Activated CD4-positive, alpha-beta T cell treated with anti-CD3 and anti-CD28 coated beads, Interleukin-2, amount 50 U/mL, for 4 hours (primary cell): ENCODE measurements at places on chromosomes 5 and 9.
A peak's percentile ranks its signal among the peaks of the same experiment; 100 is the strongest.

DNA sequence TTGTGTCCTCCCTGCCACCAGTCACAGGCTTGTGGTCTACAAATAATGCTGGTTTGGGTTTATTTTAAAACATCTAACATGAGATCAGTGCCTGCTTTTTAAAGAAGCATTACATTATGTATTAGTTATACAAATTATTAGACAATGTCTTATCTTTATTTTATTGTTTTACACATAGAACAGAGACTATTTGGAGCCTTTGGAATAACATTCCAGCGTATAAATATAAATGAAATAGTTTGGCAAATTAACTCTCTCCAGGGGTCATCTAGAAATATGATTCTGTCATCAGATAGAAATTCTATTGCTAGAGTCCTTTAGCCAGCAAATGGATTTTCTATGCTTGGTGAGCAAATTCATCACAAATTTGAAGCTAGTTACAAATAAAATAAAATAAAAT, 22.4 kb downstream of the MAP1B start:
- no peak for DNase-seq

DNA sequence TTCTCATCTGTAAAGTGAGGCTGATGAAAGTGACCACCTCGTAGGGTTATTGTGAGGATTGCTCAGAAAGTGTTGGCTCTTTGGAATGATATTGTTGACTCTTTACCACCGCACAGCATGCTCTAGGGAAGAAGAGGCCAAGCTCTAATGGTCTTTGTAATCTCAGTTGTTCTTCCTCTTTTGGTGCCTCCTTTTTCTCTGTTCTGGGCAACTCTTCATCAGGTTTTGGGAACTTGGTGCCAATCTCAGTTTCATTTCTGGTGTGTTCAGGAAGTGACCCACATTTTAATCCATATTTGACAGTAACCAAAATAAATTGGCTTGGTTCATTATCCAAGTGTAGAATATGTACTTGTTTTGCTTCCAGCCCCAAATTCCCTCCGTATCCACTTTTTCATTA, 25.1 kb downstream of the ARHGAP26 start:
- DNase-seq, result no peak

DNA sequence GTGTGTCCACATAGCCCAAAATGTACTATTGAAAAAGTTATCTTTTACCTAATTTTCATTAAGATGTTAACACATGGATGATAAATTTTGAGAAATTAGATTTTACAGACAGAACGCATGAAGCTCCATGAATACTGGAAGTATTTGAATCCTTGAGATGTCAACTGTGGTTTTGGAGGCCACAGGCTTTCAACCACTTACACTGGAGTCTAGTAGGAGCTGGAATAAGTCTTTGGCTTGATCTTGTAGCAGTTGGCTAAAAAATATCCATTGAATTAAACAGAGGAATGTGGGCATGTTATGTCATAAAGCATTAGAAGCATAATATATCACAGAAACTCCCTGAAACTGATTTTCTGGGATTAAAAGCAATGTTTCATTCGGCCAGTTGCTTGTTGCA, 52.9 kb downstream of the CAMK4 start:
- DNase-seq, result no peak

GRCh38 chr5:158023266-158023665, 164.3 kb upstream of the CLINT1 start:
- no peak for DNase-seq

DNA sequence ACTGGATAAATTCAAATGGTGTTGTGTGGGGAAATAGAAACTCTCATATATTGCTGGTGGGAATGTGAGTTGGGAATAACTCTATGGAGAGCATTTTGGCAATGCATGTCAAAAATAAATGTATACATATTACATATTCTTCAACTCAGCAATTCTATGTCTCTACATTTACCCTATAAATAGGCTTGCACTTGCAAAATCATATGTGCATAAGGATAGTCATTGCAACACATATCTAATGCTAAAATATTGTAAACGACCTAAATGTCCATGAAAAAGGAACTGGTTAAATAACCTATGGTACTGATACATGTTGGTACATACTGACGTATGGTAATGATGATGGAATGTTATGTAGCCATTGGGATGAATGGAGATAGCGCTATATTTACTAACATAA, 94.5 kb upstream of the CHD1 start:
- no peak for DNase-seq

DNA sequence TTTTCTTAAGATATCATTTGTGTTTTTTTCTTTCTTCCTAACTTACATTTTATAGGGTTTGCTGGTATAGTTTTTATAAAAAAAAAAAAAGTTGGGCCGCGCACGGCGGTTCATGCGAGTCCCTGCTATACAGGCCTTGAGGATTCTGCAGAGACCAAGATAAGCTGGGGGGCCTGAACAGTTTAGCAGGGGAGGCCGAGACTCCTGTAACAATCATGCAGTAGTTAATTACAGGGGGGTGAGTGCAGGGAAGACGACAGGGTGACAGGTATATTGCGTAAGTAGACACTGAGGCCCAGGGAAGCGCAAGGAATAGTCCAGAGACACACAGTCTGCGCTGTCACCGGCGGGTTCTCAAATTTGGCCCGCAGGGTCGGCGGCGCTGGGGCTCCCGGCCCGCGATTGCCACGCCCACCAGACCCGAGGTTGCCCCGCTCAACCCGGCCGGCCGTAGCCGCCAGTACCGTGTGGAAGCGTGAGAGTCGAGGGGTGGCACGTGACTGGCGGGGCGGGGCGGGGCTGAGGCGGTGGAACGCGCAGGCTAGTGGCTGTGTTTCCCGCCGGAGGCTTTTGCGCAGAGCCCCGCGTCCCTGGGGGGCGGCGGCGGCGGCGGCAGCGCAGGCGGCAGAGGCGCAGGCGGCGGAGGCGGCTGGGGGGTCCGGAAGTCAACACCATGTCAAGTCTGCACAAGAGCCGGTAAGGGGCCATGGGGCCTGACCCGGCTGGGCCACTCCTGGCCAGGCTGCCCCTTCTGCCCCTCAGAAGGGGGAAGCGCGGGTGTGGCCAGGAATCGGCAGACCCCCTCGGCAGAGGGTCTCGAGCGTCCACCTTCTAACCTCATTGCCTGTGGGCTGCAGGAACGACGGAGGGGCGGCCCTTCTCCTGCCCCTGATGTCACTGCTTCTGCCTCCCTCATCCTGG, at the start of gene TBC1D13:
Gene TBC1D13 (plus strand): TSS at position 573 of the 921 bp plus-strand sequence. CDS start 101 bp downstream, at position 674.
- peak; percentile 86 for DNase-seq

- DNase-seq, result no peak
Observed at GRCh38 chr5:130501151-130501865, 597.0 kb downstream of the CHSY3 start.

- no peak for DNase-seq
Observed at GRCh38 chr5:150394912-150395687, 17.6 kb downstream of the CD74 start.

- DNase-seq, result no peak
Observed at GRCh38 chr5:113255105-113255504, 179.7 kb downstream of the TSSK1B start.

- DNase-seq, result no peak
Observed at GRCh38 chr5:138408023-138408422, 30.8 kb upstream of the REEP2 start.

GRCh38 chr5:107389775-107390148, 281.0 kb downstream of the EFNA5 start:
- no peak for DNase-seq

DNA sequence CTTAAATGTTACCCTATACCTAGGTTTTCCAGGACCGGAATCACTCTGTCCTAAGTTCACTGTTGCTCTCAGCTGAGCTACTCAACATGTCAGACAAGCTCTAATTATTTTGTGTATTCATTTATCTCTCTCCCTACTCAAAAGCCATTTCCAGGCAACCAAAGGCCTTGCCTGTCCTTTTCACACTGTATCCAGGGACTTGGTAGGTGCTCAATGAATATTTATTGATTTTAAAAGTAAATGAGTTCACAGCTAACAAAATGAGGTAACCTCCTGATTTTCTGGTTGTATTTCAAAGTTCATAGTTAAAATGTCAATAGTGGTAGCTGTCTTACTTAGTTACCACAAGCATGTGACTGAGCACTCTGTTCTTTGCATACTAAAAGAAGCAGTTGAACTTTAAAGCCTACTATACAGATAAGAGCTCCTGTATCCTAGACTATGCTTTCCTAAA, 522.2 kb downstream of the ACTL7B start:
- DNase-seq, result no peak

- no peak for DNase-seq
Observed at GRCh38 chr5:152332716-152333460, 72.2 kb downstream of the NMUR2 start.

DNA sequence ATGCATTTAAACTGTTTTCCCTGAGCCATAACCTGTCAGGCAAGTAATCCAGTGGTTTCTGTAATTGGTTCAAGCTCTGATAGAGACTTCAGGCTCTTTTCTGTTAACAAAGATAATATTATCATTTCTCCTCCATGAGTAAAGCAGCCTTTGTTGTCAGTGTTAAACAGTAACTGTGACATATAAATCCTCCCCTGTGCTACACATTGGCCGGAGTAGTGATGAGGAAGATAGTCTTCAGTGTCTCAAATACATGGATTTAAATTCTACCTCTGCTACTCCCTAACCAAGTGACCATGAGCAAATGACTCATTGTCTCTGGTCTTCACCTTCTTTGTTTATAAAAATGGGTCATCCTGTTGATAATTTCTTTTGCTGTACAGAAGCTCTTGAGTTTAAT, 615.5 kb upstream of the CHD1 start:
- DNase-seq, result no peak

DNA sequence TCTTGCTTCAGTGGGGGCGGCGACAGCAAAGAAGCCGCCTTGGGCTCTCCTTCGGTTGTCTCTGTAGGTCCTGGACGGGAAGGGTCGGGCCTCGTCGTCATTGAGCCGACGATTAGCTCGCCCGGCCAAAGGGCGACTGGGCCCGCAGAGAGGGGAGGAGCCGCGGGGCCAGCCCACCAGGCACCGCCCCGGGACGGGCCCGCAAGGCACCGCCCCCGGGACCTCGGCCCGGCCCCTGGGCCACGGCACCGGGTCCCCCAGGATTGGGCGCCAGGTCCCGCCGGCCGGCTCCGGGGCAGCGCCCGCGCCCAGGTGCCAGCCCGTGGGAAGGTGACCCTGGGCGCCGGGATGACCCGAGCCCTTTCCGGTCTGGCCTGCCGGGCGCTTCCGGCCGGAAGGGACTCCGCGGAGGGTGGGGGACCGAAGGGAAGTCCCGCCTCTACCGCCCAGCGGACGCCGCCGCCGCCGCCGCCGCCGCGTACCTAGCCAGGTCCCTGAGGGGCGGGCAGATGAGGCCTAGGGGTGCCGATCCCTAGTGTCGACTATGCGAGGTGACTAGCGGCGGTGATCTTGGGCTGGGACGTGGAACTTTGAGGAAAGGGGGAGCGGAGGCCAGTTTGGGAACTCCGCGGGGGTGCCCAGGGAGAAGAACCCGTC, at the start of the genes GBA2 and RGP1:
Gene GBA2 (minus strand): TSS at position 371 of the 657 bp plus-strand sequence. CDS start 524 bp downstream, outside the sequence.
Gene RGP1 (plus strand): TSS at position 430 of the 657 bp plus-strand sequence. CDS start 469 bp downstream, outside the sequence.
- DNase-seq, result peak; percentile 48

- no peak for DNase-seq
Observed at GRCh38 chr9:4382722-4383317, 83.0 kb upstream of the GLIS3 start.

GRCh38 chr5:154647114-154647760, 107.9 kb upstream of the LARP1 start:
- no peak for DNase-seq

GRCh38 chr9:122812736-122813135, 12.8 kb downstream of the OR1K1 start:
- DNase-seq, result no peak

DNA sequence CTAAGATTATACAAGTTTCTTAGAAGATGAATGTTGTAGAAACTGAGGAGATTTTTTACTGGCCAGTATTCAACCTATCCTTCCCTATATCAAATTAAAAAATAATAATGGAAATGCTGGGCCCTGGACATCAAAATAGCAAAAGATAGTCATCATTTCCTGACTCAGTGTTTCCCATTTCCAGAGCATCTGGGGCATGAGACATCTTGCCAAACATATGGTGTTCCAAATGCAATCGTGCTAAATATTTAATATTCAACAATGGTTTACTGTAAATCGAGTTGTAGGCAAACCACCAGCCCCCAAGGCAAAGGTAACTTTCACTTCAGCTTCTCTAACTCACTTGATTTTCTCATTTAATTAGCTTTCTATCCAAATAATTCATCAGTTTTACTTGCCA, 152.9 kb downstream of the FRMD3 start:
- DNase-seq, result no peak

DNA sequence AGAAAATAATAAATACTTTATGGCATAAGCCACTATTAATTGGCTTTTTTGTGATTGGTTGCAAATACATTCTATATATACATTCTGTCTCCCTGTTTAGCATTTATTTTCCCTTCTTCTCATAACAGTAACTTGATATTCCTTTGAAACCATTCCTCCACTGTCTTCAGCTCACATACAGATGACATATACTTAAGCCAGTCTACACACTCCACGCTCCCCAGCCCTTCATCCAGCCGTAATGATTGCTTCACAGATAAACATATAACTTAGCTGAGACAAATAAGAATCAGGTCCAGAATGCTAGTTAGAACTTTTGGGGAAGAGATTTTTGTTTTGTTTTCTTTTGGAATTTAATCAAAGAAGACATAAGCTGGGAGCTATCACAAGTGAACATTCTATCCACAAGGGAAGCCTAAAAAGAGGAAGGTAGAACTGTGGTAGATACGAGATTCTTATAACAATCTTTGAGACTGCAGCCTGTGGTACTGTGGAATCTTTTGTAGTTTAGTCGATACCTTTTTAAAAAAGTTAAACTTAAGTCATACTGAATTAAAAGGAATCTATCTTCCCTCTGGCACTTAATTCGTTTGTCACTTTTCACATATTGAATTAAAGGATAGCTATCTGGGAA, 365.1 kb upstream of the PRR16 start:
- DNase-seq, result no peak

DNA sequence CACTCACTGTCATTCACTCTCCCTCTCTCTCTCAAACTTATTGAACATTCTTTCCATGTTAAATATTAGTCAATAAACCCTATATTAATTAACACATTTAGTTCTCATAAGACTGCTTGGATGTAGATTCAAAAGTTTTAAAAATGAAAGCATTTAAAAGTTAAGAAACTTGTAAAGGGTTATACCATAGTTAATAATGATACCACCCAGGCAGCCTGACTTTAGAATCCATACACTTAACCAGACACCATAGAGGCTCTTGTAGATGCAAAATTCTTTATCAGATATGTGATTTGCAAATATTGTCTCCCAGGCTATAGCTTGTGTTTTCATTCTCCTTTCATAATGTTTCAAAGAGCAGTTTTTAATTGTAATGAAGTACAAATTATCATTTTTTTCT, 335.8 kb upstream of the ACTBL2 start:
- DNase-seq, result no peak
